ENCODE measurements at places on chromosomes 12 and 14.

DNA sequence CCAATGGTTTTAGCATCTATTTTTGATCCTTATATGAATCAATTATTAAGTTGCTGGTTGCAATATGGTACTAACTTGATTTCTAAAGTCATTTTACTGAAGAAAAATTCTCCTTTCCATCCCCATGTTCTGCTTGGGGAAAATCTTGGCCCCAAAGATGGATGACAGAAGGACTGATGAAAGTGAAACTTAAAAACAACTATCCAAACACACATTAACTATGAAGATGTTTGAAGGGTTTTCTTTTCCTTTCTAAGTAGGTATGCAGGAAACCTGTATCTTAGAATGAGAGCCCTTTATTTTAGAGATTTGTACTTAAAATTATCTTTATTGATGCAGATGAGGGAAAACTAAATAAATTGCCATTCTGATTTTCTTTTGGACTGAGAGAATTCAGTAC is 5.9 kb downstream of the C12orf71 start:
- DNase-seq = no peak

- no peak for DNase-seq
Observed at GRCh38 chr14:65019944-65020566, 33.4 kb downstream of the FNTB start.

- no peak for DNase-seq
Observed at GRCh38 chr12:460261-461230, 807 bp downstream of the B4GALNT3 start.

DNA sequence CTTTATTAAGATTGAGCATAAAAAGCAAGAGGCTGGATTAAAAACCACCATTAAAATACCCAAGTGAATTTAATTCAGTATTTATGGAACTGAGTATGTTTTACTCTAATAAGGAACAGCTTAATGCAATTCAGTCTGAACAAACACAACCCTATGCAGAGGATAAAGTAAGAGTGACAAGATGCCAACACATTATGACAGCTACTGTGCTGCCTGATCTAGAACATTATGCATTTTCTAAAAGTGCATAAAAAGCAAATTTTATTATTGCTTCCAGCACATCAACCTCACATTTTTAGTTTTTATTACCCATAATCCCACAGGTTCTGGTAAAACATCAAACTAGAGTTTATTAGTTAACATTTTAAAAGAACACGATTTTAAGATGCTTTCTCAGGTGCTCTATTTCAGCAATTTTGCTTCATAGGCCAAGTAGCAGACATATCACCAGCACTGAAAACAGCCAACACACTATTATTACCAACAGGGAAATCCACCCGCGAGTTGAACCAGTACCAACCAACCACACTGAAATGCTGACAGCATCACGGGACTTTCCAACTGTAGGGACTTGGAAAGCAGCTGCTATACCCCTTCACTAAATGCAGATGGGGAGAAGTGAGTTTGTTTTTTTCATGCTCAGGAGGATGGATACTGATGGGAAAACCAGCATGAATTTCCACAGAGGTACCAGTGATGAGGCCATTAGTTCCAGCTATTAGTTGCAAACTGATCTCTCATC is 372.1 kb downstream of the KCNH5 start:
- DNase-seq = no peak

DNA sequence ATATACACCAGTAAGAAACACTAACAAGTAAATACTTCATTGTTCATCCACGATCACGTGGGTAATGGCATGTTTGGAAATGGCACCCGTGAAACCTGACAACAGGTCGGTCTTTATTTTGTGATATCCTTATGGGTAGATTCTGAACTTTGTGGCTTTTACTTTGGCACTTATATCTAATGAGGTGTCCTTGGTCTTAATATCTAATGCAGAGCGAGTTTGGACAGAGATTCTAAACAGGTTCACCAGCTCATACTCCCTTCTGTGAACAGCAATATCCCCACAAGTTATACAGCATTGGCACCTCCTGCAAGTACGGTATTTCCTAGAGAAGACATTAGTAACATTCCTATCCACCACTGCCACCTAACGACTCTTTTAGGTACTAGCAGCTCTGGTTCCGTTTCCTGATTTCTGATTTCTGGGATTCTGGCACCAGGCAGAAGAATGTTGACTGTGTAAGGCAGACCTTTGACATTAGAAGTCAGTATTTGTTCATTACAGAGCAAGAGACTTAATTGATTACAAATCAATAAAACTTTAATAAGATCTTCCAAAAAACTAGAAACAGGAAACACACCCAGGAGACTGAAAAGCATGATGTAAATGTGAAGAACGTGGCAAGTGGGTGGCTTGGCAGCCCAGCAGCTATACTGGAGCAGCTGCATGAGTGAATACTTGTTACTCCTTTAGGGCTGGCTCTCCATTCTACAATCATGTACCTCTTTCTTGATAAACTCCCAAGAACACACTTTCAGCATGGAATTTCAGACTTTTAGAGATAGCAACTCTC is 2.5 kb downstream of the ANG start:
- DNase-seq = no peak

- DNase-seq = no peak
Observed at GRCh38 chr12:43893670-43894069, 57.8 kb downstream of the TMEM117 start.

GRCh38 chr14:65330416-65330815 is 82.1 kb upstream of the FUT8 start:
- no peak for DNase-seq

DNA sequence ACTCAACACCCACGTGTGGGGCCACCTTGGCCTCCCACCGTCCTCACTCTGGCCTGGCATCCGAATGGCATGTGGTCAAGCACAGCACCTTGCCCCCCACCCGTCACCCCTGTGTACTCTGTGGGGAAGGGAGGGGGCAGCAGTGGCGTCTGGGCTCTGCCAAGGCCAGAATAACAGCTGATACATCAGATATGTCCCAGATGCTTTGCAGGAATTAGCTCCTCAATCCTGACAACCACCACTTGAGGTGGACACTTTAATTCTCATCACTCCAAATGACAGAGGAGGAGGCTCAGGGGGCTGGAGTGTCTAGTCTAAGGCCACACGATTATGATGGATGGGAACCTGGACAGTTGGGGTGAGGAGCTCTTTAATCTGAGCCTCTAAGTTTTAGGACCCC is 1.7 kb upstream of the KRT80 start:
- DNase-seq = no peak

GRCh38 chr12:4615667-4616066 is 33.2 kb downstream of the AKAP3 start:
- no peak for DNase-seq

GRCh38 chr12:22118238-22118790 is 72.3 kb downstream of the CMAS start:
- DNase-seq = no peak

DNA sequence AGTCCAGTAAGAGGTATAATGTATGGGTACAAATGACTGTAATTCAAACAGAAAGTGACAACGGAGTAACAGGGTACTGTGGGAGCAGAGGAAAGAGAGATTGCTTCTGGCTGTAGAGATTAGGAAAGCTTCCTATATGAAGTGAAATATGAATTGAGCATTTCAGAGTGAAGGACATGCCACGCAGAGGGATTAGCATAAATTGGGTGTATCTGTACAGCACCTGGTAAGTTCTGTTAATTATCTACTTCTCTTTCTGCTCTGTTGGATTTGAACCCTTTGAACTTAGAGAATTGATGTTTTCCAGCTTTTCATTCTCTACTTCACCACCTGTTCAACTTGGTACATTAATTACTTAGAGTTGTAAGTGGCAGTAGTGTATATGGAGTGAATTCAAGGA is 8.8 kb downstream of the STK38L start:
- no peak for DNase-seq

DNA sequence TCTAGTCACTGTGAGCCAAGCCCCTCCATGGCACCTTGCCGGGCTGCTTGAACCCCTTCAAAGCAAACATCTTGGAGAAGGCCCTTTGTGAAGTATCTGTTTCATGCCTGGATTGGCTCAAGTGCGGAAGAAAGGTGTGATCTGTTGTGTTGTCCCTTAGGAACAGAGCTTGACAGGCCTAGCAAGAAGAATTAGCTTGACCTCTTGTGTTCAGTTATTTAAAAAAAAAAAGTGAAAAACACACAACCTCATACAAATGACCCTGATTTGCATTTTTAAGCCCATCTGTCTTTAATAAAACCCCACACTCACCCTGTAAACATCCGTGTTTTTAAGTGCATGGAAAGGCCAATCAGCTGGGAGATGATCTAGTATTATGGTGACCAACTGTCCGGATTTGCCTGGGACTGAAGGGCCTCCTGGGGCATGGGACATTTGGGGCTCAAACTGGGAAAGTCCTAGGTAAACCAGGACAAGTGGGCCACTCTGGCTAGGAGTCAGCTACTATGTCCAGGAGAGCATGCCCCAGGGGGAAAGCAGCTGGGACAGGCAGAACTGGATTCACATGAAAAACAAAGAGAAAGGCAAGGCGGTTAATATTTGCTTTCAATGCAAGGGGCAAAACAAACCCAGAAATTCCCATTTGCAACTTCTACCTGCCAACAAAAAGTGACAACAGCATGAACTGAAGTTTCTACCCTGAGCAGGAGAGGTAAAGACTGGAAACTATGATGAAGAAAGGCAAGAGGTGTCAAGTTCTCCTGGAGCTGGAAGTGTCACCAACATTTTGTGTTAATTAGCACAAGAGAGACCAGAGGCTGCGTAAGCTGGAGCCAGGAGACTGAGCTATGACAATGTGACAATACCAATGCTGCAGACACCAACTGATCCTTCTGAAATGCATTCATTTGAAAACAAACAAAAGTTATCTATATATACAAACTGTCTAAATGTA is 78.6 kb downstream of the CLMN start:
- DNase-seq = no peak

GRCh38 chr12:120237360-120238171 is 28.0 kb downstream of the PXN start:
- peak; percentile 47 for DNase-seq

- no peak for DNase-seq
Observed at GRCh38 chr14:32784405-32784804, 154.3 kb upstream of the NPAS3 start.

- DNase-seq = no peak
Observed at GRCh38 chr14:31060253-31060875, 34.2 kb upstream of the STRN3 start.

- no peak for DNase-seq
Observed at GRCh38 chr12:19904819-19905218, 463.5 kb upstream of the PDE3A start.

DNA sequence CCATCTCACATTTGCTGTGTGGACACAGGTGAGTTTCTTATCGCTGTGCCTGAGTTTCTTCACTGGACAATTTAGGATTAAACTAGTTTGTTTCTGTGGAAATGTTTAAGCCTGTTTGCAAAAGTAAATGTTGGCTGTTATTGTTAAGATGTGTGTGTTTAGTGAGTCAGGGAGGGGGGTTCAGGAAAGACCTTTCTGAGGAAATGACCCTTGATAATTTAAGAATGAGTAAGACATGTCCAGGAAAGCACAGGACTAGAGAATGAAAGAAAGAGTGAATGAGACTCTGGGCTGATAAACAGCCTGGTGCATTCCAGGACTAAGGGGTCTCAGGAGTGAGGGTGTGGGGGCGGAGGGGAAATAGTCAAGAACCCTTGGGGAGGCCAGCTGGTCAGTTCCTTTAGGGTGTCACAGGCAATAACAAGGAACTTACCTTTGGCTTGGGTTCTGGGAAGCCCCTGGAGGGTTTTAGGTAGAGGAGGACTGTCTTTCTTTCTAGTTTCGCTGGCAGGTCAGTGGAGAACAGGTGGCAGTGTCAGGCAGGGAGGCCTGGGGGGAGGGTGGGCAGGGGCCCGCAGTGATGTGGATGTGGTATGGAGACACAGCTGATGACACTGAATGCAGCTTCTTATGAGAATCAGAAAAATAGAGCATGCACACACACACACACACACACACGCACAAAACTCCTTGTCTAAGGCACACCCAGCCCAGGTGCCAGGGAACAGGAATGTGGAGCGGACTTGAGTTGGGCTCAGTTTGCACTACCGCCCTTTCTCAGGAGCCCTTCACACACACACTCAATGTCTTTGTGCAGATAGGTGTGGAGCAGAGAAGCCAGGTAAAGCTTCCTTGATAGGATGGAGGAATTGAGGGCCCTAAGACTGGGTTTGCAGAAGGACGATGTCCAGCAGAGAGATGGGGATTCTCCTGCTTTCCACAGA is 1005.5 kb downstream of the VRK1 start:
- no peak for DNase-seq

- DNase-seq = no peak
Observed at GRCh38 chr12:12723681-12724420, 6.7 kb downstream of the CDKN1B start.

- DNase-seq = no peak
Observed at GRCh38 chr12:67792185-67792584, 143.6 kb downstream of the DYRK2 start.

DNA sequence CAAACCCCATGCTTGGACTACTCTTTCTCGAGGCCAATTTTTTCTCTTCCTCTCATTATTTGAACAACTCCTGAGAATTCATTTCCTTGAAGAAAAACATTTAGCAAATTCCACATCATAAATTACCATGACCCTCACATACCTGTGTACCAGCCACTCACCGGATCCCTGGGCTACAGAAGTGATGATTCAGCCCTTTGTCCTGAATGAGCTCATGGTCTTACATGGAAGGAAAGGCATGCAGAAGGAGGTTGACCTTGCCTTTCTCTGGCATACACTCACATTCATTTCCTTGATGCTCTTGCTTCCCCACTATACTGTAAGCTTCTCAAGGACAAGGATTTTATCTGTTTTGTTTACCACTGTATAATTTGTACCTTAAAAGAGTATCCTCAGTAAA is 191.5 kb downstream of the SLC5A8 start:
- no peak for DNase-seq

- no peak for DNase-seq
Observed at GRCh38 chr14:58533446-58533845, 104.3 kb upstream of the DACT1 start.

- DNase-seq = no peak
Observed at GRCh38 chr12:104877103-104877705, 80.9 kb downstream of the SLC41A2 start.

DNA sequence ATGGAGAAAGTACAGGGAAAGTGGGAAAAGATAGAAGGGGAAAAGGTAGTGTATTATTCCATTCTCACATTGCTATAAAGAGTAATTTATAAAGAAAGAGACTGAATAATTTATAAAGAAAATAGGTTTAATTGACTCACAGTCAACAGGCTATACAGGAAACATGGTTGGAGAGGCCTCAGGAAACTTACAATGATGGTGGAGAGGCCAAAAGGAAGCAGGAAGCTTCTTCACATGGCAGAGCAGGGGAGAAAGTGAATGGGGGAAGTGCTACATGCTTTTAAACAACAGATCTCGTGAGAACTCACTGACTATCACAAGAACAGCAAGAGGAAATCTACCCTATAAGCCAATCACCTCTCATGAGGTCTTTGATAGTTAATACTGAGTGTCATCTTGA is 725.0 kb upstream of the FLRT2 start:
- no peak for DNase-seq

All from cerebellar nuclear complex (tissue), 1 donor.